Fibroblast of the conjunctiva (primary cell): ENCODE measurements at places on chromosomes 13 and 19.

- DNase-seq = no peak
These were observed 629 bp upstream of the LRRC63 start for GRCh38 chr13:46211116-46211482.

GRCh38 chr19:49420227-49420626 is 3.0 kb downstream of the PTH2 start:
- DNase-seq = no peak

GRCh38 chr19:11483366-11484111 is 2.7 kb upstream of the ELAVL3 start:
- DNase-seq = no peak

DNA sequence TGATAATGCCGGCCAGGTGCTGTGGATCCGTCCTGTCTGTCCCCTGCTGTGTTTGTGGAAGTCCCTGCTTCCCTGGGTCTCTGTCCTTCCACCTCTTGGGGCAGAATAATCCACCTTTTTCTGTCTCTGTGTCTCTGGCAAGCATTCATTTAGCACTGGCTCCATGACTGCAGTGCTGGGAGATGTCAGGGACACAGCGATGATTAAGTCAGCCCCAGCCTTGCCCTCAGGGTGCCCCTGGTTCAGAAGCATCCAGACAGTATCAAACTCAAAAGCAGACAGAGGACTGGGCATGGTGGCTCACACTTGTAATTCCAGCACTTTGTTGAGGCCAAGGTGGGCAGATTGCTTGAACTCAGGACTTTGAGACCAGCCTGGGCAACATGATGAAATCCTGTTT is 1.5 kb downstream of the HIPK4 start:
- no peak for DNase-seq

DNA sequence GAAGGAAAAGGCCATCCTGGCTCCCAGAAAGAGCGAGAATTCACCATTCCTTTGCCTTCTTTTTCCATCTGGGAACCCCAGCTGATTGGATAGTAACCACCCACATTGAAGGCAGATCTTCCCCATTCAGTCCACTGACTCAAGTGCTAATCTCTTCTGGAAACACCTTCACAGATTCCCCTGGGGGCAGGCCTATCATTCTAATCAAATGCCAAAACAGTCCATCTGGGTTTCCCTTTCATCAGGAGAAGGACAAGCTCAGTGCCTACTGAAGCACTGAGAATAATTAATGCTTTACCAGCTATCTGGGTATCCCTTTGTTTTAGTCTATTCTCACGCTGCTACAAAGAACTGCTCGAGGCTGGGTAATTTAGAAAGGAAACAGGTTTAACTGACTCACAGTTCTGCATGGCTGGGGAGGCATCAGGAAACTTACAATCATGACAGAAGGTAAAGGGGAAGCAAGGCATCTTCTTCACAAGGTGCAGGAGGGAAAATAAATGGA is 293.2 kb downstream of the ENOX1 start:
- DNase-seq = no peak

- DNase-seq = no peak
These were observed 33.2 kb downstream of the DPF1 start for GRCh38 chr19:38190793-38191192.

DNA sequence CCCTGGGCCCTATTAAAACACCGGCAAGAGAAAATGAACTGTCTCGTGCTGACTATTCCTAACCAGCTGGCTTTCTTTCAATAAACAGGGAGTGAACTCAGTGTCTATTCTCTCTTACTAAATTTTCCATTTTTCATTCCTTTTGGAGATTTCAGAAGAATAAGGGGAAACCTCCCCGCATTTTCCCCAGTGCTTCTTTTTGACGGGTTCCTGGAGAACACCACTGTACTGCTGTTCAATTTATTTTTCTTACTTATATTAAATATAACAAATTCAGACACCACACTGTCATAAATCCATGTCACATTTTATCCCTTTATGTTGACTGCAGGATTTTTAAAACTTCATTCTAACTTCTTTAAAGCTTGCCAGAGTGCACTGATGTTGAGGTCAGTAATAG is 75.8 kb downstream of the DCLK1 start:
- no peak for DNase-seq
